ENCODE measurements at places on chromosomes 13 and 19. TPM values are rescaled to one million over a fixed set of nuclear protein-coding genes. Genes with fewer than 3 reads are reported as not detected.

DNA sequence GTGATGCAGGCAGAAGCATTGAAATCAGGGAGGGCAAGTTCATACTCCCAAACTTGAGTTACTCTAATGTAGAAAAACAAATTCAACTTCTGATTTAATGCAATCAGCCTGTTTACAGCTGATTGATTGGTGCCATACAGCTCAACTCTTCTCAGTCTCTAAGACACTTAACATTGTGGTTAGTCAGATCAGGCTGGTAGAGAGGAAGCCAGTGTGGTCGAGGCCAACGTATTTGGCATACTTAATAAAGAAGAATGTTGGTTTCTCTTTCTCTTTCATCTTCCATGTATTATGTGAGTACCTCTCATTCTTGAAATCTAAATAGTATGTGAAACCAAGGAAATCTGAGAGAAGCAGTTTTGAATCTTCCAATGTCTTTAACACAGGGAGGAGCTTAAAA, 255.0 kb upstream of the SLITRK1 start:
- no peak for DNase-seq

DNA sequence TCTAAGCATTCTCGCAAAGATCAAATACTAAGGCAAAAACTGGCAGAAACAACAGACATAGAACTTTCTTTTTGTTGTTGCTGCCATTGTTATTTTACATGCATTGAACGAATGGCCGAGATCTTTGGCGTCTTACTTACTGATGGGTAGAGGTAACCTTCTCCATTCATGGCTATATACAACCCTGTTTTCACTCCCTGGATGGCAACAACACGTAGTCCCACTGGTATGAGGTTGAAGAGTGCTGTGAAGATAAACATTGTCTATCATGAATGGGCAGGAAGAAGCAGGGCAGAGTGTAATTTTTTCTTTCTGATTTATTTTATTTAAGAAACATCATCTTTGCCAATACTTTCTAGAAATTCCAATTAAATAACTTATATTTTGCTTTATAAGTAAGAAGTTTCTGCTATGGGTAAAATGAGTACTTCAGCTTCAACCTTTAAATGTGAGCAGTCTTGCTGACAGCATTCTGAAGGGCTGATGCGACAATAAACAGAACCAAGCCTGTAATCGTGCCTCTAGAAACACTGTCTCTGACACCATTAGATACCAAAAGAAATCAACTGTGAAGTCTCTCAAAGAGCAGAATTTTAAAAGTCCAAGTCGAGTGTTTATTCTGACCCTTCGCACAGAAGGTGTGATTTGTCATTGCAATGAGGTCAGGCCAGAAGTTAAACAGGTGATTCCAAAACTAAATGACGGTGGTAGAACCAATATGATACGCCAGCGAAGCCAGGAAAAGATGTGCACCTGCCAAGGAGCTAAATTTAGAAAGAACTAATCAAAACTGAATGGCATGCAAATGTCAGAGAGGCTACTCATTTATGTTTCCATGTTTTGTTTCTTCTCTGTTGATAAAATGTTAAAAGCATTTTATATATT, 416.4 kb downstream of the ITGBL1 start:
- DNase-seq, result no peak

GRCh38 chr19:19530423-19530804, 1.7 kb downstream of the YJEFN3 start:
- DNase-seq, result peak; percentile 12

DNA sequence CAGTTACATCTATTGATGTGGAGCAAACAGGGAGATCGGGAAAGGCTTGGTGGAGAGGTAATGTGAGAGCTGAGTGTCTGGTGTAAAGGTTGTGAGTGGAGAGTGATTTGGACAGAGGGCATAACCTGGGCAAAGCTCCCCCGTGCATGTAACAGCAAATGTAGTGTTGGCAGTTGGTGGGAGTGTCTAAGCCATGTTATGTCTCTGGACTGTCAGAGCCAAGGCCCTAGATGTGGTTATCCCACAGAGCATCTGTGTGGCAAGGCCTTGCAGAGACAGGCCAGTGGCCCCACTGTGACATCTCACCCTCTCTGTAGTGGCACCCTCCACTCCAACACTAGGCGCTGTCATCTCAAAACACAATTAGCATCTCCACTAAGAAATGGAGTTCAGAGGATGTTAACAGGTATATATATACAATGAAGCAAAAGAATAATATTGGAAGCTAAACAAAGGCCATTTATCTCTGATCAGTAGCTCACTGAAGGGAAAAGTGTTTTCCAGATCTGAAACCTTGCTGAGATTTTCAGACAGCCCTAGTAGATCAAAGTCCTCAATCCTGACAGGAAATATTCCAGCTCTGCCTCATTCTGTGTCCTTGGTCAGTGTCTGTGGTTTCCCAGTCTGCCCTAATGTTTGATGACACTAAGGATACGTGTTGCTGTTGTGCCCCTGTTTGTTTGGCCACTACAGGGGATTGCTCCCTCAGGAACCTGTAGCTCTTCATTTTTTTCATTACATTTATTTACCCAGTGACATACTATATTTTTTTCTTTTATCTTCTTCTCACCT, 20.2 kb downstream of the POLR1D start:
- DNase-seq, result no peak

DNA sequence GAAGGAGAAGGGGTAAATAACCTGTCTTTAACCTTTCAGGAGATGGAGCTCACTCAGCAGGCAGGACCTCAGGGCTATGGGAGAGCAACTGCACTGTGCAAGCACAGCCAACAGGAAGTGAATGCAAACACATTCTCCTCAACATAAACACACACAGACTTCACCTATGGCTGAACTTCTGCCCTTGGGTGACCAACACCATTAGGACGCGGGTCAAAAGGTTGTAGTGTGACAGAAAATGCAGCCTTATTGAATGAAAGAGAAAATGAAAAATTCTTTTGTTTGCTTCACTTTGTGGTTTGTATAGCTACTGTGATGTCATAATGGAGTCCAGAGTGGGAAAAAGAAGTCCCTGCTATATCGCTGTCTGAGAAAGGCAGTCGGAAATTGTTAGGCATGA, 323.0 kb downstream of the NDFIP2 start:
- DNase-seq, result no peak

The FREM2 gene
- 2.0 TPM for total RNA-seq

DNA sequence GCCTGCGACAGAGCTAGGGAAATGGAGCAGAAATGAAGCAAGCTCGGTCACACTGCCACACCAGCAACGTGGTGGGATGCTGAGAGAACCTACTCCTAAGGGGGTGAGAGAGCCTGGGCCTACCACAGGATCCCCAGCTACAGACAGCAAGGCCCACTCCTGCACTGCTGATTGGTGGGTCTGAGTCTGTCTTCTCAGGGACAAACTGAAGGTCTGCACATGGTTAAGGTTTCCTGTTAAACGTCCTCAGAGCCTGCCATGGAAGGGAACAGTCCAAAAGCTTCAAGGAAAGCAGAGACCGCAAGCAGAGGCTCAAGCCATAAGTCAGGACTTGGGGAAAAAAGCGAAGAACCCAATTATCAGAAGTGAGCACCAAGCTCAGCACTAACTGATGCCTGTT, 53.5 kb upstream of the MED4 start:
- DNase-seq, result no peak

- DNase-seq, result no peak
Measured at GRCh38 chr13:47025791-47026447, 129.1 kb upstream of the HTR2A start.

The GPR183 gene
- 24.4 TPM for total RNA-seq

- DNase-seq, result peak; percentile 33
Measured at GRCh38 chr13:106651442-106651841, 83.5 kb upstream of the ARGLU1 start.

- DNase-seq, result no peak
Measured at GRCh38 chr13:25575562-25575961, 203.8 kb downstream of the ATP8A2 start.

- no peak for DNase-seq
Measured at GRCh38 chr19:7687177-7687576, 6.5 kb downstream of the TRAPPC5 start.

GRCh38 chr13:50969691-50970090, 60.1 kb downstream of the RNASEH2B start:
- DNase-seq, result no peak

The RHPN2 gene
- total RNA-seq, result 39.1 TPM

GRCh38 chr13:101346942-101347728, 69.2 kb downstream of the NALCN start:
- DNase-seq, result no peak

DNA sequence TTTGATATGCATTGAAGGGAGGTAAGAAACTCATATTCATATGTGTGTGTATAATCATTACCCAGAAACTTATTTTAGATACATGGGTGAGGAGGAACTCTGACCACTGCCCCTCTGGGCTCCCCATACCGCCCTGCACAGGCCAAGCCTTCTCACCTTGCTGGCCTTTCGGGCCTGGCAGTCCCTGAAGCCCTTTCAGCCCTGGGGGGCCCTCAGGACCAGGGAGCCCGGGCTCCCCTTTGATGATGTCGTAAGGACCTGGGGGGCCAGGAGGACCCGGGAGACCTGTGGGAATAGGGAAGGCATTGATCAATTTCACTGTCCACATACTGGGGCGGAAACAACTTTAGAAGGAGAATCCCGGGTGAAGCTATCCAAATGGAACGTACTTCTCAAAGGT, 142.3 kb downstream of the COL4A1 start:
- DNase-seq, result no peak

DNA sequence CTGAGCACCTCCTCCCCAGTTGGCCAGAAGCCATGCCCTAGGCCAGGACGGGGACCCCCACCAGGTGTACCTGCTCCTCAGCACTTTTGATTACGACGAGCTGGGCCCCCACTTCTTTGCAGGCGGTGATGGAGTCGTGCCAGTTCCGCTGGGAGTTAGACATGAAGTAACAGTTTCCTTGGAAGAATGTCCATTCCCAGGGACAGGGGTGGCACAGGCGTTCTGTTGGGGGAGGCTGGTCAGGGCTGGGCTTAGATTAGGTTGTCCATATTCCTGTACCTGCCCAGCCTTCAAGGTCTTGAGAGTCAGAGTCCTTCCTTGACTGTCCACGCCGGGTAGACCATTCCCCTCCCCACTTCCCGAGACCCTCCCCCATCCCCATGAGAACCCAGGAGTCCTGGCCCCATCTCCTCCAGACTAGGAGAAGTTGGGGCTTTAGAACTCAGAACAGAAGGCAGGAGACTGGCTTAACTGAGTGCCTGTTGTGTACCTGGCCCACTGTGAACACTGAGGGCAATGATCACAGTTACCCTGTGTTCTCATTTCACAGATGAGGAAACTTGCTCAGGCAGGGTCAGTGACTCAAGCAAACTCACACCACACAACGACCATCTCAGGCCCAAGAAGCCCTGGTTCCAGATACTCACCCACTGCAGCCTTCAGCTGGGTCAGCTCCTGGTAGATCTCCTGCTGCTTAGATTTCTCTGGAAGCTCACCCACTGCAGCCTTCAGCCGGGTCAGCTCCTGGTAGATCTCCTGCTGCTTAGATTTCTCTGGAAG, 2.3 kb downstream of the CD209 start:
- no peak for DNase-seq

GRCh38 chr19:46429999-46430398, 1.3 kb upstream of the PNMA8C start:
- no peak for DNase-seq

- peak; percentile 50 for DNase-seq
Measured at GRCh38 chr13:19860884-19861655, 2.4 kb downstream of the ZMYM5 start.

- DNase-seq, result no peak
Measured at GRCh38 chr13:105207572-105208293, 1327.7 kb downstream of the EFNB2 start.

DNA sequence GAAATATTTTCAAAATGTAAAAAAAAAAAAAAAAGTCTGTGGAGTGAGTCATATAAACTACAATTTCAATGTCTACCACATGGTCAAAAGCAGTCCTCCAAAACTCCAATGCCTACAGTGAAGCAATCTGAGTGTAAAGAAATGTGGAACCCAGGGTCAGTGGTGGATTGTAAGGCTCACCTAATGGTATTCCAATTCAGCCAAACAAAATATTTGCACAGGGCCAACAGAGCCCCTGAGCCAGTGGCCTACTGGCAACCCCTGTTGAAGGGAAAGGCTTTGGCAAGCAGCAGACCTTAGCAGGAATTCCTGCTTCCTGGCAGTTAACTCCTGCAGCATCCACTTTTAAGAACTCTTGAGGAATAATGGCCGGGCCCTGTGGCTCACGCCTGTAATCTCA, 3.4 kb downstream of the DNMT1 start:
- DNase-seq, result no peak

DNA sequence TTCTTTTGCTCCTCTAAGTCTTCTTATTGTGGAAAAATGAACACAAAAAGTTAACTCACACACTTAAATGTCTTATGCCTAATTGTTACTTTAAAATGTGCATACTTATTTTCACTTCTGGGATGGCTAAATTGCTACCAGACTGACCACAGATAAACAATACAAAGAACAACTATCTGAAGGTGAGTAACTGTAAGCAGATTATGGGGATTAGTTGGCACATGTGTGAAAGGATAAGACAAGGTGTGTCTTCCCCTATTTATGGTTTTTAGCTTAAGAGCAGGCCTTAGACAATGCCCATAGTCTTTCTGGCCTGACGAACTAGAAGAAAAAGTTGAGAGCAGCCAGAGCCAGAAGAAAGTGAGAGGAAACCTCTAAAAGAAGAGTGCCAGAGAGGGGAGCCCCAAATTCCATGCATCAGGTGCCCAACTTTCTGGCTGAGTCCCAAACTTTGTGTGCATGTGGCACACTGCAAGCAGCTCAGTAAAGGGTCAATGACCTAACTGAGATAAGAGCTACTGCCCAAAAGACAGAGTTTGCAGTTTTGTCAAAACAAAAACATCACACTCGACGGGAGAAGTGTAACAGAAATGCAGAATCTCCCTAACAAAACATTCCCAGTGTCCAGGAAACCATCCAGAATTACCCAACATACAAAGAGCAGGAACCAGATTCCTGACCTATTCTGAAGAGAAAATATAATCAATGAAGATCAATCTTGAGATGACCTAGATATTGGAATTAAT, 375.4 kb downstream of the KCNRG start:
- DNase-seq, result no peak

DNA sequence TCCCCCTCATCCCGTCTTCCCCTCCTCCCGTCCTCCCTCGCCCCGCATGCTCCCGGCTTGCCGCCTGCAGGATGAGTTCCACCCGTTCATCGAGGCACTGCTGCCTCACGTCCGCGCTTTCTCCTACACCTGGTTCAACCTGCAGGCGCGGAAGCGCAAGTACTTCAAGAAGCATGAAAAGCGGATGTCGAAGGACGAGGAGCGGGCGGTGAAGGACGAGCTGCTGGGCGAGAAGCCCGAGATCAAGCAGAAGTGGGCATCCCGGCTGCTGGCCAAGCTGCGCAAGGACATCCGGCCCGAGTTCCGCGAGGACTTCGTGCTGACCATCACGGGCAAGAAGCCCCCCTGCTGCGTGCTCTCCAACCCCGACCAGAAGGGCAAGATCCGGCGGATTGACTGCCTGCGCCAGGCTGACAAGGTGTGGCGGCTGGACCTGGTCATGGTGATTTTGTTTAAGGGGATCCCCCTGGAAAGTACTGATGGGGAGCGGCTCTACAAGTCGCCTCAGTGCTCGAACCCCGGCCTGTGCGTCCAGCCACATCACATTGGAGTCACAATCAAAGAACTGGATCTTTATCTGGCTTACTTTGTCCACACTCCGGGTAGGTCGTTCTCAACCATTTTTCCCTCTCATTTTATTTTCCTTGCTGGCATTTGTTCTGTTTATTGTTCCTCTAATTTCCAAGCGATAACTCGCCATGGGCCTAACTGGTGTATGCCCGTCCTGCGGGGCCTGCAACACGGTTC, 29.8 kb downstream of the NFIX start:
- DNase-seq, result peak; percentile 49

Data from stomach (tissue), 19 donors.